ENCODE measurements at places on chromosomes 3 and 15.

- no peak for DNase-seq
Observed at GRCh38 chr15:71874245-71874644, 63.9 kb downstream of the NR2E3 start.

DNA sequence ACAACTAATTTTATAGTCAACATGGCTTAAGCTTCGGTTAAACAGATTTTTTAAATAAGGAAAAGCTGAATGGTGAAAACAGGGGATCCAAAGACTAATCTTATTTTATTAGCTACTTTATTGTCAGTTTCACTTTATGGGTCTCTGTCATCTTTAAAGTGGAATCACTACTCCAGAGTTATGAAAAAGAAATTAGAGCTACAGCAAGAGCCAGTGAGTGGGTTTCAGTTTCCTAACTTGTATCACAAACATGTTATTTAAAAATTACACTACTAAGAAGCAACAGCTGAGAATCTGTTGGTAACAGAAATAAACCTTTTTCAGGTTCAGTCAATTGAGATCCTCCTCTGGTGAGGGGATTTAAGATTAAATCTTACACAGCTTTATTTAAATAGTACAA lies 10.0 kb downstream of the PHC3 start:
- DNase-seq = no peak

- DNase-seq = no peak
Observed at GRCh38 chr15:62966294-62967078, 76.1 kb upstream of the TPM1 start.

DNA sequence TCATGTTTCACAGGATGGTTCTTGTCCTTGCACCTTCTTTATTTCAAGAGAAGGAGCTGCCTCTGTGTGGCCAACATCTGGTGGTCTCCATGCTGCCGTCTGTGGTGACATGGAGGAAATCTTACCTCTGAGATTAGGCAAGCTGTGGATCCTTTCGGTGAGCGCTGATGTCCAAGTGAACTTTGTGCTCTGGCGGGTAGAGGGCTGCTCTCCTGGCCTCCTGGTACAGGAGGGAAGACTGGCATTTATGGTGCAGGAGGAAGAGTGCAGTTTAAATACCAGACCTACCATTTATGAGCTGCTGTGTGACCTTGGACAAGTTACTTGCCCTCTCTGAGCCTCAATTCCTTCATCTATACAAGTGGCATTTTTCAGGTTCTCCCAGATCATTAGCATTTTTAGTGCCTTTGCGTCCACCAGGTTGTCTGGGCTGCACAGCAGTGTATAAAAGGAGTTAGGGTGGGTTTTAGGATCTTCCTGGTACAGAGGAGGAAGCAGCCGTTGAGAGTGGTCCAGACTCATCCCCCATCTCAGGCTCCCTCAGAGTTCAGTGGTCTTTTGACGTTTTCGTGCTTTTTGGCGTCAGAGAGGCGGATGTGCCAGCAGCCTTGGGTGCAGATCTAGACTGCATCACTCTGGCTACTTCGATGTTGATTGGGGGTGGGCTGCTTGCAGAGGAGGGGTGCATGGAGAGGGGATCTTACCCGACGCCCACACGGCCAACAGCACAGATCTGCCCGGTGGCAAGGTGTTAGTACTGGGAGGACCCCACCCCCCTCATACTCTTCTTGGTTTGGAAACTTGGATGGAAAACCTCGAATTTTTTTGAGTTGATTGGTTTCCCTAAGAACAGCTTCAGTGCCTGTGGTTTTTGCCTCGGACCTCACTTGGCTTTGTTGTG lies 162.2 kb downstream of the ITPR1 start:
- DNase-seq = no peak

GRCh38 chr3:108171106-108171505 lies 51.1 kb downstream of the IFT57 start:
- no peak for DNase-seq

DNA sequence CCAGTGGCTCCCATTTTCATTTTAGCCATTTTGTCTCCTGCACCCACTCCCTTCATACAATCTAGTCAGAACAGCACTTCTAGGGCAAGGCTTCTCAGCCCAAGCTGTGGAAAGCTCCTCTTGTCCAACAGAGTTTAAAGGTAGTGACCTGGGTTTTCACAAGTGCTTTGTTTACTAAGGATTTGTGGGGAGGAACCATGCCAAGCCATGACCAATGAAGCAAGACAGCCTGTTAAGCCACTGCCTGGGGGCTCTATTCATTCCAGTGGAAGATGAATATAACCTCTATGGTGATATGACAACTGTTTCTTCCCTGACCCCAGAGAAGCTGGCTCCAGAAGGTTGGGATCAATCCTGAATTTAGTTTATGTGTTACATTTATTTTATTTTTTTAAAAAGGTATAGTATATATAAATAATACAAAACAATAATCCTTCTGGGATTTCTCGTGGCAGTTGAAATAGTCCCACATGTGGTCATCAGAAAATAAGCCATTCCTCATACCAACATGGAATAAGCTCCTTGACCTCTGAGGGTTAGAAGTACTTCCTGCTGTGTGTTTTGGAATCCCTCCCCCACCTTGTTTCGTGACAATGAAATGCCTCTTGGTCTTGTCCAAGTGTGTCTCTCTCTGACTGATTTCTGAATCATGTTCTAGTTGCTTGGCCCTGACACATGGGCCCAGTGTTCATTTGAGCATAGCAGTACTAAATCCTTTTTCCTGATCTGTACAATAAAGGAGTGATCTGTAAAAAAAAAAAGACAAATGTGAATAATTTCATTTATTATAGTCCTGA lies 13.3 kb upstream of the THUMPD3 start:
- DNase-seq = no peak

- DNase-seq = no peak
Observed at GRCh38 chr3:147775816-147776530, 366.8 kb downstream of the ZIC1 start.

GRCh38 chr3:38473229-38473628 lies 19.5 kb downstream of the ACVR2B start:
- DNase-seq = no peak

- DNase-seq = no peak
Observed at GRCh38 chr15:70165716-70166284, 68.1 kb upstream of the TLE3 start.

GRCh38 chr15:62940093-62940754 lies 102.3 kb upstream of the TPM1 start:
- no peak for DNase-seq

DNA sequence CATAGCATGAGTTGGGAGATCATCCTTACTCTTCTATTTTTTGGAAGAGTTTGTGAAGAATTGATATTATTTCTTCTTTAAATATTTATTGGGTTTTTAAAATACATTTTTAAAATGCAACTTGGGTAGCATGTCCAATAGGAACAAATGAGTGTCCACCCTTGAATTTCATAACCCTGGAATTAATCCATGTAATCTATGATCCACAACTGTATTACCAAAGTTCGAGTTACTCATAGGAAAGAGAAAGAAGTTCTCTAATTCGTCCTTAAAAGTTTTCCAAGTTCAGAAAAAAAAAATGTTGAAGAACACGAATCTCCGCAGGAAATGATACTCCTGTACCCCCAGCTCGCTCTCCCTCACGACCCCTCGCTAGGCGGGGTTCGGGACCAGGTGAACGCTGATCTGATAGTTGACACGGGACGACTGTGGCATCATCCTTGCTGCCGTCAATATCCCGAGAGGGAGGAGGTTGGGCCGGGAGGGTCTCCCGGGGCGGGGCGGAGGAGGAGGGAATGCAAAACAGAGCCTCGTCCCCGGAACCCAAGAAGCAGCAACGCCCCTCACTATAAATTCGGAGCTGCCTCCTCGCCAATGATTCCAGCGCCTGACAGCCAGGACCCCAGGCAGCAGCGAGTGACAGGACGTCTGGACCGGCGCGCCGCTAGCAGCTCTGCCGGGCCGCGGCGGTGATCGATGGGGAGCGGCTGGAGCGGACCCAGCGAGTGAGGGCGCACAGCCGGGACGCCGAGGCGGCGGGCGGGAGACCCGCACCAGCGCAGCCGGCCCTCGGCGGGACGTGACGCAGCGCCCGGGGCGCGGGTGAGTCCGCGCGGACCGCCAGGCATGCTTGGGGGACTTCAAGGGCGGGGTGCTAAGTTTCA lies at the start of gene AGTR1:
Gene AGTR1, plus strand, starts transcription at position 598 of the 884 bp plus-strand sequence. CDS start 43,133 bp downstream, outside the sequence.
- DNase-seq = no peak

- DNase-seq = no peak
Observed at GRCh38 chr15:44812029-44812517, 75.7 kb downstream of the TRIM69 start.

GRCh38 chr3:71371282-71371681 lies 212.2 kb downstream of the FOXP1 start:
- no peak for DNase-seq

DNA sequence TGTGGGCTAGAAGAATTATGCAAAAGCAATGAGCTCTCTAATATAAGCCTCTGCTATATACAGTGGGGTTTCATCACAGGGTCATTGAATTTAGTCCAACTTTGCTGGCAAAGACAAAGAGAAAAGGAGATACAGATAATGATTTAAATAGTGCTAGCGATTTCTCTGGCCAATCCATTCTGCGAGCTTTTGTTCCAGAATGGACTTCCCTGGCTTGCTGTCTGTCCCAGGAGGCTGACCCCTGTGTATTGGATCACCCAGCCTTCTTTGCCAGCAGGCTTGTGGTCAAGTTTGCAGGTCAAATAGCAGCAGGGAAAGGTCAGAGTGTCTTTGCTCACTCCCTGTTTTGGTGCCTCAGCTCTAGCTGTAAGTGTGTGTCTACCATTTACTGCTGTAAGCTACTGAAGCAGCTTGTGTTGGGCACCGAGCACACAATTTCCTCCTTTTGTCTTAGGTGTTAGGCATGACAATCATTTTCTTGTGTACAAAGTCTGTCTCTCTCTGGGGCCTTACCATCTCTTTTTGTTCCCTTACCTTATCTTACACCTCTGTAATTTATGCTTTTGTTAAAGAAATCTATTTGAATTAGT lies 55.7 kb downstream of the UNC13C start:
- no peak for DNase-seq

- no peak for DNase-seq
Observed at GRCh38 chr3:197597335-197597734, 41.6 kb upstream of the BDH1 start.

GRCh38 chr3:195403244-195403643 lies 39.6 kb downstream of the ACAP2 start:
- no peak for DNase-seq

DNA sequence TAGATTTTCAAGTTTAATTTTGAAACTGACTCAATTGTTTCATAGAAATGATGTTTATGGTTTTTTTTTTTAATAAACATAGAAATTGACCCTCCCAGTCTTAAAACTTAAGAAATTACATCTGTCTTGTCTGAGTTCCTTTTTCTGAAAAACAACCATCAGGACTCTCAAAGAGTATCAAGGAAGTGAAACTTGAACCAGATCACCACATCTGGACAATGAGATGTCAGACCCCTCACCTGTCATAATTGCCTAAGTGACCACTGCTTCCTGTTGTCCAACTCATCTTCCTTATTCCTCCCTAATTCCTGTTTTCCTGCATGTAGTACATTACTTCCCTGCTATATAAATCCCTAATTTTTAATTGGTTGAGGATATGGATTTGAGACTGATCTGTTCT lies 441.5 kb upstream of the ARHGEF26 start:
- no peak for DNase-seq

DNA sequence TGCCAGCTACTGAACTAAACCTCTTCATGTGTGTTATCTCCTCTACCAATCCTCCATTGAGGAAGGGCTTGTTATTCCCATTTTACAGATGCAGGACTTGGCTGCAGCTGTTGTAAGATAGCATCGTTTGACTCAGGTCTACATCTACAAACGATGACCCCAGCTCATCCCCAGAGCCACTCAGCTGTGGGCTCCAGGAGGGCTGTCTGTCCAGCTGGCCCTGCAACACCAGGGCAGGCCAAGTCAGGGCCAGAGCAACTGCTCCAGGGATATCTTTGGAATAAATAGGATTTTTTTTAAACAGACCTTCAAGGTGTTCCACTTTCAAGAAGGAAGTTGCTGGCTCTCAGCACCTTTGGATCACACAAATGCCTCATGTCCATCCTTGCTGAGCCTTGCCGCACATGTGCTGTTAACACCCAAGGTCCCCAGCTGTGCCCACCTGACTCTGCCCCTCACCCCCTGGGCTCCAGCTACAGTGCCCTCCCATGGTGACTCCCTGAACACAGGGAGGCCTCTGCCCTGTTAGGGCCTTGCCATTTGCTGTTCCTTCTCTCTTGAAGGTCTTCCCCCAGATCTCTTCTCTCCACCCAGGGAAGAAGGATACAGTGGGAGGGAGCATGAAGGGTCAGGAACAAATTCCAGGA lies 31.0 kb downstream of the ALDH1L1 start:
- DNase-seq = no peak

GRCh38 chr3:21803604-21804003 lies 52.6 kb upstream of the ZNF385D start:
- no peak for DNase-seq

GRCh38 chr3:150760431-150761200 lies 2.4 kb downstream of the SIAH2 start:
- peak; percentile 33 for DNase-seq

GRCh38 chr3:123653221-123653682 lies 68.4 kb upstream of the HACD2 start:
- DNase-seq = no peak

GRCh38 chr3:194607592-194608389 lies 25.4 kb downstream of the TMEM44 start:
- no peak for DNase-seq
